ENCODE measurements at places on chromosomes 4 and X.

- DNase-seq = no peak
These were observed 359.2 kb downstream of the CCSER1 start for GRCh38 chr4:90486346-90486745.

DNA sequence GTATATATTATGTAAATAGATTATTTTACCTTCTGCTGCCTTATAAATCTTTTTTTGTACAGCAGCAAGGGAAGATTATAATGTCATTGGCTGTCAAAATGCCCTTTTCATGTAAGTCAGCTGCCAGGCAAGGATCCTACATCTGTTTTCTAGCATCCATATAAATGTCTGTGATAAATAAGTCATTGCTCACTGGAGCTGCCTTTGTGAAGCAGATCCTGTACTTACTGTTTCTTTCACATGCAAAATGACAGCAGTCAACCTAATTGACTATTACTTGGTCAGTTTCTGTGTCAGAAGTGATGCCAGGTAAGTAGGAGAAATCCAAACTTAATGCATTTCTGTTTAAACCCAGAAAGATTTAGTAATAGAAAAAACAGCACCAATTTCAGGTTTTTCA, 620.7 kb downstream of the RPA4 start:
- no peak for DNase-seq

DNA sequence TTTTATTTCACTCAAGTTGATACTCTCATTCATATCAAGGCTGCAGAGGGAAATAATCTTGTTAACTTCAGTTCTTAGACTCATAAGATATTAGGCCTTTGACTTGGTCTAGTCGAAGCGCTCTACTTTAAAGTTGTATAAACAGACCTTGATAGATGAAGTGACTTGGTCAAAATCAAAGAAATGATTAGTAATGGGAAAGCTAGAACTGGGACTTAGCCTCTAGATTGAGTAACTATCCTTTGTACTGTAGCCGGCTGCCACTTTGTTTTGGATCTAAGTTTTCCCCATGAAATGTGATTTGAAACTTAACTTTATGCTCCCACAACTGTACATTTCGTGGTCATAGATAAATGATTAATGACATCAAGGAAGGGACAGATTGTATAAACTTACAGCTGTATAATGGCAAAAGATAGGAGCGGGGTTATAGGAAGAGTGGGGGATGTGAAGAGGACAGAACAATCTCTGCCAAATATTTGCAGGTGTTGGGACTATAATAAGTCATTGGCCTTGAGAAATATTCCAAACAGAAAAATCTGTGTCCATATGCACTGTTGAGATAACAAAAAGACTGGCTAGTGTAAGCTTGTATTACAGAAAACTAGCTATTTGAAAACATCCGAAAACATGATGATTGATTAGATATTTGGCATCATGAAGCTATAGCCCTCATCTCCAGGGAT, 17.2 kb downstream of the MID2 start:
- no peak for DNase-seq

GRCh38 chrX:155611302-155611701, 1.4 kb downstream of the TMLHE start:
- no peak for DNase-seq

DNA sequence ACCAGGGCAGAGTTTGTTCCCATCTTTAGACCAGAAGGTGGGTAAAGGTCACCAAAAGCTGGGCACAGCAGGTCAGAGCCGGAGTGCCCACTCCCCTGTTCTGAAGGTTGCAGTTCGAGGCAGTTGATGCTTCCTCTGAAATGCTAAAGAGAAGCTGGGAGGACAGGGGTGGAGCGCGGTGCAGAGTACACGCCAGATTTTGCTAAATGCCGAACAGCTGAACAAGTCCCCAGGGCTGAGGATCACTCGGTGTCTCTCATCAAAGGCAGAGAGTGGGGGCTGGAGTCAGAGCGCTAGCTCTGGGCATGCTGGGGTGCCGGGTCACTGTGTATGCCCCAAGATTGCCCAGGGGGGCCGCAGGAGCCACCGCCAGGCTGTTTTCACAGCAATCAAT, 197.0 kb downstream of the BCOR start:
- no peak for DNase-seq

DNA sequence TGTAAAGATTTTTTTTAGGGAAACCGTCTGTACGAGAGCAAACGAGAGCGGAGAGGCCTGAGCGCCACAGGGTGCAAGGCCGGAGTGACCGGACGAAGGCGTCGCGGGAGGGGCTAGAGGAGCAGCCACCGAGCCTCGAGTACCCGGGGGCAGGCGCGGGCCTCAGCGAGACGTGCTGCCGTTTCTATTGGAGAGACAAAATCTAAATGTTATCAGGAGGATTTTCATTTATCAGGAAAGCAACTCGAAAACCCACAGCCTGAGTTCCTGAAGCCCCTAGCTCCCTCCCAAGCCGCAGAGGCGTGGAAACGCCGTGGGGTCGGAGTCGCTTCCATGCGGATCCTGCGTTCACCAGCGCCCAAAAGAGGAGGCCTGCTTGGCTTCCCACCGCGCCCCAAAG, 194.3 kb downstream of the MGST2 start:
- DNase-seq = no peak

- DNase-seq = no peak
These were observed 83.5 kb upstream of the AFF2 start for GRCh38 chrX:148416931-148417330.

DNA sequence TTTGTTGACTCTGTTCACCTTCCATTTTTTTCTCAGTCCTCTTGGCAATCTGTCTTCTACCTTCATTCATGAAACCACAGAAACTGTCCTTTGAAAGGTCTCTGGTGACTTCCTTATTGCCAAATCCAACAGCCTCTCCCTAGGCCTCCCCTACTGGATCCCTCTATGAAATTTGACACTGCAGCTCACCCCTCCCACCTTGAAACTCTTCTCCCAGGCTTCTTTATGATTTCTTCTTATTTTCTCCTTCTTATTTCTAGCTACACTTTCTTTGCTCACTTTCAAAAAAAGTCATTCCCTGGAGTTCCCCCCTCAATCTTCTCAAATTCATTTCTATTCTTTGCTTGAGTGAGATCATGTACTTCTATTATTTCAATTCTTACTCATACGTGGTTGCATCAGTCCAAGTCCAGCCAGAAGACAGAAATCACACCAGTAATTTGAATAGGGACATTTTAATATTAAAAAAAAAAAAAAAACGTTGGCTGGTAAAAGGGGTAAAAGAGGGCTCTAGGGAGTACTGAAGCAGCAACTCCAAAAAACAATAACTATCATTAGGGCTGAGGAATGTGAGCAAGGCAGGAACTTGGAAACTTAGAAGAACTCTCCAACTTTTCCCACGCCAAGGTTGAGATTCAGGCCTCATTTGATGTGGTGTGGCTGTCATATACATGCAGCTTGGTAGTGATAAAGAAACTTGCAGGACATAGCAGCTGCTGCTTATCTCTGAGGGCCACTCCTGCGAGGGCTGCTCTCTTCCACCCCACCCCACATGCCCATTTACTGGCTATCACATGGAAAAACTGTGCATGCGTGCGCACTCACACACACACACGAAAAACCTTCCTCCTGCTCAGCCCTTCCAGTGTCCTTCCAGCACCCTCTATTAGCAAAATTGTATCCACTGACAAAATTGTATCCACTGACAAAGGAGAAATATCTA, 169.8 kb upstream of the GALNT7 start:
- no peak for DNase-seq

GRCh38 chr4:22634541-22635181, 58.1 kb upstream of the GBA3 start:
- no peak for DNase-seq

DNA sequence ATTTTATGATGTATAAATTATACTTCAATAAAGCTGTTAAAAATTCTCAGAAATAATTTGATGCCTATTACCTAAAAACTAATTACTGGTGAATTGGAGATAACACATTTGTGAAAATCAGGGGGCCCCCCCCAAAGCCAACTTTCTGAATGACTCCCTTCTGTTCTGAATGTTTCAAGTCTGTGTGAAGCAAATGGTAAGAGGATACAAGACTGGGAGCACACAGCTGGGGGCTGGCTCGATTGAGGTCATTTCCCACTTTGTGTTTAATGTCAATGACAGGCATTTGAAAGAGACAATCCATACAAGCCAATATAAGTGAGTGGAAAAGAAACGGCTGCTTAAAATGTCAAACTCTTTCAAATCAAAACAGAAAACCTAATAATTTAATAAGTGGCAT, 155.8 kb downstream of the SH2D1A start:
- no peak for DNase-seq

DNA sequence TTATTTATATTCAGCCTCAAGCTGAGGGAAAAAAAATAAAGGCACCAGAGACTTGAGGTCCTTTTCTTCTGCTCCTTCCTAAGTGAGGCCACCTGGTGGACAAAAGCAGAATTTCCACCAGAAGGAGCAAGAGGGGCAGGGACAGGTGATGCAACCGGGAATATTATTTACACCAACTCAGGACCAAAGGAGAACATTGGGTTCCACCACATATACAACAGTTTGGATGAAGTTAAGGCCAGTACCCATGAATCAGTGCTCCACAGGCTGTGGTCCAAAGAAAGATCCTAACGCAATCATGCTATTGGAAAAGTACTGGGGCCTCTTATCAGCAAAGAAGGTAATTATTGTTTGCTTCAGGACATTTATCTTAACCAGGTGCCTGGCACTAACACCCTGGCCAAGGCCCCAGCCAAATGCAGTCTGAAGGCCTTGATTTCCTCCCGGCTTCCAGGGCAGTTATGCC, 57.4 kb downstream of the TSC22D3 start:
- DNase-seq = no peak

- DNase-seq = no peak
These were observed 46.4 kb downstream of the SLC16A2 start for GRCh38 chrX:74467656-74468055.

DNA sequence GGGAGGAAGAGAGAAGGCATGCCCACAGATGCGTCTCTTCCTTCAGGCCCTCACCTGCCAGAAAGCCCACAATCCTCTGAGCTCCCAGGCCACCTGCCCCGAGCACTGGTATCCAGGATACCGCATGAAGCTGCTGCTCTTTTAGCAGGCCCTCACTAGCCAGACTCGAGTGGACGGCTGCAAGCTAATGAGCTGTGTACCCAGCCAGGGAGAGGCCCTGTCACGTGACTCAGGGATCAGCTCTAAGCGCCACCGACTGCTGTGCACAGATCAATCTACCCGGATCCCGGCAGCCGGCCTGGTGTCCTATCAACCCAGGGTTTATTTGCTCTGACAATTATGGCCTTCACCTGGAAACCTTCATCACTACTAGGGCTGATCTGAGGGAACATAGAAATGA, 39.0 kb downstream of the BCOR start:
- DNase-seq = no peak

DNA sequence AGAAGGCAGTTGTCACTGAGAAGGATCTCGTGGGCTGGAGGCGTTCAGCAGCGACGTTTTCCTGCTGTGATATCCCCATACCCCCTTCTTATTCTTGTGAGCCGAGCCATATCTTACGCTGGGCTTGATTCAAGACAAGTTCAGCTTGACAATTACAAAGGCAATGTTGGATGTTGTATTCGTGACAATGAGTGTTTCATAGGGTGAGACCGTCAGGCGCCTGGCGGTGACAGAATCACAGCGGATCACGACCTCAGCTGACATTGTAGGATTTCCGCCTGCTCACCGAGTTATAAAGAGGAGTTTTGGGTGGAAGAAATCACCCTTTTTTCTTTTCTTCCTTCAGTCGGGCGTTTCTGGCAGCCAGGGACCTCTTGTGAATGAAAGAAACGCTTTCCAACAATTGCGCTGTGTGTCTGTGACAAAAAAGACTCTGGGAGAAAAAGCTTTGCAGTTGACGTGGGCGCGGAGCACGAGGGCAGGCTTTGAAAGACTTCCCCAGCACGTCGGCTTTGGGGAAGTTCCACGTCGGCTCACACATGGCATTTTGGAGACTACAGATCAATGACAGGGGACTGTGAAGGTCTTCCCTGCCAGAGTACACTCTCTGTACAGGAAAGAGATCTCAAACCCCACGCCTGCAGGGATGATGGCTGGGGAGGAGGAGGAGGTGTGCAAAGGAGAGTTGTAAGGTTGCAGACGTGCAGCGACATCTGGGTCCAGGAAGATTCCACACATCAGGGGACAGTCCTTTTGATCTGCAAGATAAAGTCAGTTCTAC, 135.4 kb downstream of the CRLF2 start:
- no peak for DNase-seq

DNA sequence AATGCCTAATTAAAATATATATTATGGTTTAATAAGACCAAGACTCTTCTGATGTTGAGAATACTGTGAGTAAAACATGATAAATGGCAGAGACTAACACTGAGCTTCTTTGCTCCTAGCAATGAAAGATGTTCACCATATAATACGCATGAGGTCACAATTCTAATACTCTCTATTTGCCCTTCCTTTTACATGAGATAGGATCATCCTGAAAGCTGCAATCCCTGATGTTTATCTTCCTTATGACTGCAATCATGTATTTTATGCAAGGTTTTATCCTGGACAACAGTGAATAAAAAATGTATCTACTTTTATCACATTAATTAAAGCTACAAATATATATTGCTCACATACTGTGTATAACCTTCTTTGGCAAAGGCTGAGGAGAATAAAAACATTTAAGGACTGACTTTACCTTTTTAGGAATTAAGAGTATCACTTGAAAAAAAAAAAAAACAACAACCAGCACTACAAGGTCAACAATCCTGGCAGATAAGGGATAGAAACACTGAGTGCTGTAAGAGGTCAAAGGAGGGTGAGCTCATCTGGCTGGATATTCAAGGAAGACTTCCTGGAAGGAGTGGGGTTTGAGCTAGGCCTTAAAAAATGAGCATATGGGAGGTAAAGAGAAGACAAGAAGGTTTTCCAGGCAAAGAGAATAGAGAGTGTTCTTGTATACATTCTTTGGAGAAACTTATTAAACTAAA, 99.9 kb downstream of the AREG start:
- no peak for DNase-seq

GRCh38 chrX:103608306-103608963, 672 bp downstream of the TCEAL3 start:
- no peak for DNase-seq

DNA sequence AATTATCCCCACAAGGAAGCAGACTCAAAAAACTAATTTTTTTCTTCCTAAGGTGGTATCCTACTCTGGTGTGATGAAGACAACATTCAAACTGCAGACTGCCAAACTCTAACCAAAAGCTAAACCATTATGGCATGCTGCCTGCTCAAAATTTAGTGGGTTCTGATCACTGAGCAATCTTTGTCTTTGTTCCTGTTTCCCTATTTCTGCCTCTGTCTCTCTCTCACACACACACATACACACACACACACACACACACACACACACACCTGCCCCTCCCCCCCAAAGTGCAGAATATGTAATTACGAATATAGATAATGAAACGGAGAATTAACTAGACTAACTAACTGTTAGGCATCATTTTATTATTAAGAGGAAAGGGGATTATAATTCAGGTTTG, 1278.6 kb downstream of the PCDH7 start:
- no peak for DNase-seq

- DNase-seq = no peak
These were observed 176.2 kb upstream of the CXorf66 start for GRCh38 chrX:140141444-140142029.

GRCh38 chr4:6873291-6873690, 36.3 kb upstream of the TBC1D14 start:
- no peak for DNase-seq

GRCh38 chrX:153727123-153727931, 2.7 kb downstream of the ABCD1 start:
- no peak for DNase-seq
